ENCODE measurements at places on chromosomes 1 and 21. TPM values are rescaled to one million over a fixed set of nuclear protein-coding genes. Genes with fewer than 3 reads are reported as not detected.
A peak's percentile ranks its signal among the peaks of the same experiment; 100 is the strongest.

TCHH gene
- not detected for total RNA-seq

DNA sequence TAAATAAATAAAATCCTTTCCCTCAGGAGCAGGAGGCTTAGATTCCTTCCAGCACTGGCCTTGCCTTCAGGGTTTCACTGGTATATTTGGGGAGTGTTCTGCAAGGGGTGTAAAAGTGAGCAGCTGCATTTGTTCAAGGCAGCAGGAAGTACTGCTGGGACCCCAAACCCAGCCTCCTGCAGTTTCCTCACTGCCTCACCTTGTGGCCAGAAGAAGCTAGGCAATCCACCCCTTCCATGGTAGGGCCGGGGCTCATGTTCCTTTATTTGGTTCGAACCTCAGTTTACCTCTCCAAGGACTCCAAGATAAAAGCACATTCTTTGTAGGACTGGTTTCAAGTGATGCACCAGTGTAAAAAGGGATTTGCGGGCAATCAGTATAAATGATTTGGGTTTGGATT, 21.0 kb upstream of the CFAP126 start:
- no peak for DNase-seq

MYOC gene
- total RNA-seq: not detected

GRCh38 chr1:16938351-16939321, 16.9 kb downstream of the CROCC start:
- DNase-seq: no peak

NBPF12 gene
- 9.8 TPM for total RNA-seq

CTH gene
- 11.2 TPM for total RNA-seq

DNA sequence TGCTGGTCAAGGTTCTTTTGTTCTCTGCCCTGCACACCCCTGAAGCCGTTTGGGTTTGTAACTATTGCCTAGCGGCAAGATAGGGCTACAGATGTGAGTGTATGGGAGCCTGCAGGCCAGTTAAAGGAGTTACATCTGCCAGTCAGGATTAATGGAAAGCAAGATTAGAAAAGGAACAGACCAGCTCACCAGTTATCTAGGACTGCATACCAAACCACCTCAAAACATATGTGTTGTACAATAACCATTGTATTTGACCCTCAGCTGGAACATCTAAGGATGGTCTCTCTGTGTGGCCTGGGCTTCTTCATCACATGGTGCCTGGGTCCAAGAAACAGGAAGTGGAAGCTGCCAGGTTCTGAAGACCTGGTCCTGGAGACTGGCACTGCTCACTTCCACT, 52.5 kb upstream of the FBXO28 start:
- no peak for DNase-seq

SPATA21 gene
- total RNA-seq: not detected

GRCh38 chr1:156937883-156938282, 17.5 kb downstream of the LRRC71 start:
- no peak for DNase-seq

DNA sequence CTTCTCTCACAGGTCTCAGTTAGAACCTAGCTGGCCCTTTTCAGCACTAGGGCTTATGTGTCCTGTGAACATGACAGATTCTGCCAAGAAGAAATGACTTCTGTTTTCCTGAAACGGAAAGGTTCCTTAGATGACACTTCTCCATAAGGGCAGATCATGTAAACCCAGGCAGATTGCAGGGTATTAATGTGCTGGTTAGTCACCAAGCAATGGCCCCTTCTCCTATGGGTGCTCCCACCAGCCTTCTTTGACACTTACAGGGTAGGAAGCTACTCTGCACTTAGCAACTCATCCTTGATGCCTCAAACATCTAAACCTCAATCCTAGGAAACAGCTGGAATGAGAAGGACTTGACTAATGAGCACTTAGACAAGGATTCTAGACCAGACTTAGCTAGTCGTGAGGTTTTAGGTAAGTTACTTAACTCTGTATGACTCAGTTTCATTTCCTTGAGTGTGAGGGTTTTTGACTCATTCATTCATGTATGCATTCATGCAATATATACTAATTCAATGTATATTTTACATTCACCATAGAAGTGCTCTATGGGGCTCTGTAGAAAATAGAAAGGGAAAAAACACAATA, 74.1 kb upstream of the PLXNA2 start:
- no peak for DNase-seq

AADACL3 gene
- total RNA-seq: not detected

GRCh38 chr1:95233319-95233736, 682 bp upstream of the RWDD3 start:
- peak; percentile 77 for DNase-seq

NMNAT1 gene
- 10.5 TPM for total RNA-seq

DNA sequence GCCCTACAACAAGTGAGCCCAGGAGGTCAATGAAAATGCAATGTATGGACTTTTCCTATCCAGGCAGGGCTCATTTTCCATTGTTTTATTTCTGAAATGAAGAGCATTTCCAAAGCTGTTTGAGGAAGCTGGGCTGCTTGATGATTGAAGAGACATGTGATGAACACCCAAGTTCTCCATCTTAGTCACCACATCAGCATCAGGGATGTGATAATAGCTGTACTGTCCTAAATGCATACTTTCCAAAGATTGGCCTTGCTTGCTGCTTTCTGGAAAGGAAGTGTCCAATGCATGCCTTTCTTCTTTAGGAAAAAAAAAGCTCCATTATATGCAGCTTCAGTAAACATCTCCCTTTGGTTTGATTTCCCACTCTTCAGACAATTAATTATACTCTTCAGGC, 425.9 kb upstream of the RUNX1 start:
- DNase-seq: peak; percentile 26

- DNase-seq: no peak
Observed at GRCh38 chr1:119340861-119341261, 27.7 kb upstream of the HAO2 start.

DNA sequence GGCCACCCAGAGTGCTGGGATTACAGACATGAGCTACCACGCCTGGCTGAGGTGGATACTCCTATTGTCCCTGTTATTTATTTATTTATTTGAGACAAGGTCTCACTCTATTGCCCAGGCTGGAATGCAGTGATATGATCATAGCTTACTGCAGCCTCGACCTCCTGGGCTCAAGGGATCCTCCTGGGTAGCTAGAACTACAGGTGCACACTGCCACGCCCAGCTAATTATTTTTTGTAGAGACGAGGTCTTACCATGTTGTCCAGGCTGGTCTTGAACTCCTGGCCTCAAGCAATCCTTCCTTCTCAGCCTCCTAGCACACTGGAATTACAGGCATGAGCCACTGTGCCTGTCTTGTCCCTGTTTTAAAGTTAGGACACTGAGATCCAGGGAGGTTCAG, 5.2 kb downstream of the LDLRAP1 start:
- no peak for DNase-seq

DNA sequence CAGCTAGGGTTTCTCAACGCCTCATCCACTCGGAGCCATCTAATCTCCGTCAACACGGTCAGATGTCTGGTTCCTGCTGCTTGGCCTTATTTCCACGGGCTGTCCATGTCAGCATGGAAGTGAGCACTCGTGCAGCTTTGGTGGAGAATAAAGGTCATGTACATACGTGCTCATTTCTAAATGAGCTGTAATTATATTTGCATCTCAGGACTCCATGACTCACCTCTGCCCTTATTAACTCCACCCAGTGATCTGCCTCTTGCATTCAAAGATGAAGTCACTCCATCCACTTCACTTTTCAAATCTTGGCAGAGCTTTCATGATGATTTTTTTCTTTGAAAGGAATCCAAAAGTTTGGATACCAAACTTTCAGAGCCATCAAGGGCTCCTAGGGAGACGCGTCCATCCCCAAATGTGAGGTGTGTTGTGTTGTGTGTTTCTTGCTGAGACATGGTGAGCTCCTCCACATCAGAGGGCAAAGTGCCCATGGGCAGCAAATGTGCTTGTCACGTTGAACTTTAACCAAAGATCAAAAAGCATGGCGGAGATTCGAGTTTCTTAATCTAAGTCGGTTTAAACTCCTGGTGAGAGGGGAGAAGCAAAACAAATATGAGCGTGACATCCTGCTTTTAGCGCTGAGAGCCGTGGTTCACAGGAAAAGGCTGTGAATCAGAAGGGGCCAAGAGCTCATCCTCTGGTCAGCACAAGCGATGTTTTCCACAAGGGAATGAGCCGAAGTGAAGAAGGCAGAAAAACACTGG, 68.6 kb upstream of the ERRFI1 start:
- DNase-seq: peak; percentile 65

GRCh38 chr1:43893006-43893405, 40.6 kb upstream of the ARTN start:
- peak; percentile 93 for DNase-seq

FCRL1 gene
- not detected for total RNA-seq

LAX1 gene
- total RNA-seq: 0.29 TPM

KRTAP10-9 gene
- total RNA-seq: not detected

DNA sequence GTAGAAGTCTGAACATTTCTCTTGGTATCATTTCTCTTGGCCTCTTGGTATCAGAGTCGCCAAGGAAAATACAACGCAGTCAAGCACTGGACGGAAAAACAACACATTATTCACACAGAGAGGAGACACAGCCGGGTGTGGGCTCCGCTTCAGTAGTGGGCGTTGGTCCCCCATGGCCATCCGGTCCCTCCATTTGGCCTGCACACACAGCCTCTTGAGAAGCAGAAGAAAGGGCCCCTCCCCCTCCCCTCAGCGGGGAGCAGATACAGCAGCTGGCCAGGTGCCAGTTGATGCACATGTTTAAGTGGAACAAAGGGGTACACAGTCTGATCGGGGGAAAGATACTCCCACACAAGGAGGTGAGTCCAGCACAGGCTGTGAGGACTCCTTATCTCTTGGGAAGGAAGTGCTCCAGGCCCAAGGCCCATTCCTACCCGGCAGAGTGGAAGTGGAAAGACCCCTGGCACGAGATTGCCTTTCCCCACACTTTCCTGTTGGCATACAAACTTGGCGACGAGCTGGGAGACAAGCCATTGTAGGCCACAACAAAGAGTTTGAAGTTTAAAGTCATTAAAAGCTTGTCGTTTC, 311.3 kb downstream of the FAM72C start:
- DNase-seq: no peak

DNA sequence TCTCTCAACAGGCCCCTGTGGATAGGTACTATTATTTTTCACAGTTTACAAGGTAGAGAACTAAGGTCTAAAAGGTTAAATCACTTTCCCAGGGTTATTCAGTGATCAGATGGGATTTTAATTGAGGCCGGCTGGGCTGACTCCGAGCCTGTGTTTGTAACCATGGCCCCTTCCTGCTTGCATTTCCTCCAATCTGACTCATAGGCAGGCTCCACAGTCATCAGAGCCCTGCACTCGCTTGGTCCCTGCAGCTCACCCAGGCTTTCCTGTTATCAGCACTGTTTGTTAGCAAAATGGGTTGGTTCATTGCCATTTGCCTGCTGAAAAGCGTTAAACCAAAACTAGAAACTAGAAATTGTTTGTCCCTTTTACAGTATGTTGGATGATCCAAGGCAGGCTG, 41.4 kb upstream of the LMX1A start:
- peak; percentile 88 for DNase-seq

LCE1C gene
- total RNA-seq: not detected

DNA sequence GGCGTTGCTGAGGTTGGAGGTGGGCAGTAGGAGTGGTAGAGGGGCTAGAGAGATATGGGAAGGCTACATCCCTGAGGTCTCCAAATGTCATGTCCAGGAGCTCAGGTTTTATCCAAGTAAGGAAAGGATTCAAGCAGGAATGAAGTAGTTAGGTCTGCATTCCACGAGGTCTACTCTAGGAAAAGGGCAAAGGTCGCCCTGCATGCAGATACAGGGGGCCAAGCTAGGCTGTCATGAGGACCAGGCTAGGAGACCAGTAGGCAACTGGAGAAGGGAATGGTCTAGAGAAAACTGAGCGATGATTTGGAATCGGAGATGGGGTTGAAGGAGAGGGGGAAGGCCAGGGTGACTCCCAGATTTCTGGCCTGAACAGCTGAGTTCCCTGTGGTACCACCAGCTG, 48.7 kb downstream of the IRF2BP2 start:
- no peak for DNase-seq

DCST2 gene
- not detected for total RNA-seq

MDM4 gene
- 40.2 TPM for total RNA-seq

- DNase-seq: no peak
Observed at GRCh38 chr1:232641507-232641906, 11.6 kb upstream of the SIPA1L2 start.

POTED gene
- not detected for total RNA-seq

RAB42 gene
- total RNA-seq: 5.0 TPM

VHLL gene
- not detected for total RNA-seq

SLC45A3 gene
- total RNA-seq: 1.1 TPM

CAPN8 gene
- total RNA-seq: not detected

FCGR3A gene
- under 0.01 TPM for total RNA-seq

DNA sequence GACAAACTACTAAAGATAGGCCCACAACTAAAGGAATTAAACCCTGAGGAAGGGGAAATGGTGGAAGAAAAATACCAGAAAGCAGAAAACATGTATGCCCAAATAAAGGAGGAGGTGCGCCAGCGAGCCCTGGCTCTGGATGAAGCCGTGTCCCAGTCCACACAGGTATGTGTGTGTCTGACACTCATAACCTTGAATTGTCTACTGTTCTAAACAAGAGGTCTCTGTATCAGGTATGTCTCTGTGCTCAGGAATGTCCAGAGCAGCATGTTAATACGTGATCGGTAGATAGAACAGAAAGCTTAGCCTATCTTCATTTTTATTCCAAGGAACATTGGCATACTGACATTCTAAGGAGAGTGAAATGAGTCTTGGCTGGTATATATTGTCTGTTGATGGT, 55.8 kb upstream of the BMP8A start:
- no peak for DNase-seq

GRCh38 chr1:25008192-25008485, 78.1 kb upstream of the RUNX3 start:
- no peak for DNase-seq

DNA sequence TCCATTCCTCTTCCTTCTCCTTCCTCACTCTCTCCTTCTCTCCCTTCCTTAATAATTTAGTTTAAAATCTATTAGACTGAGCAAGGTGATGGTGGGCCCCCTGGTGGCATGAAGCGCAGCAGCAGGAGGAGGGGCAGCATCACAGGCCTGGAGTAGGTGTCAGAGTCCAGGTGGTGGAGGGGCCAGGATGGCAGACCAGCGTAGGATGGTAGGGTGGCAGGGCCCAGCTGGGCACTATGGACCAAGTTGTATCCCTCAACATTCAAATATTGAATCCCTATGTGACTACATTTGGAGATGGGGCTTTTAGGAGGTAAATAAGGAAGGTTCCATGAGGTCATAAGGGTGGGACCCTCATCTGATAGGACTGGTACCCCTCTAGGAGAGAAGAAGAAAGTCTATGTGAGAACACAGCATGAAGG, 61.0 kb downstream of the WDR4 start:
- peak; percentile 17 for DNase-seq

DNA sequence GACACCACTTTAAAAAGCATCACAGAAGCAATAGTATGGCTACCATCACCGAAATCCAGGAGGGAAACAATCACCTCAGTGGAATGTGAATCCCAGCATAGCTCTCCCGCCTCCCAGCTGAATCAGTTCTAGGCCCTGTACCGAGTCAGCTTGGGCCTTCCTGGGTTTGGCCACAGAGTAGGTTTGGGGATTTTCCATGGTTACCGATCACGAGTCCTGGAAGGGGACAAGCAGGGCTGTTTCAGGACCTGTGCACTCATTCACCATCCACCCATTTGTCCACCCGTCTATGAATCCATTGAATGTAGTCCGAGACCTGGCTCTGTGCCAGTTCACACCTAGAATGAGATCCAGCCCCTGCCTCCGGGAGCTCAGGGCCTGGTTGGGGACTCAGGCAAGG, 94.2 kb downstream of the ARHGEF10L start:
- peak; percentile 98 for DNase-seq

Measured in osteoblast (primary cell).